Muscle of leg (tissue), 16 donors: ENCODE measurements at places on chromosomes 7 and 10. TPM values are rescaled to one million over a fixed set of nuclear protein-coding genes. Genes with fewer than 3 reads are reported as not detected.
A peak's percentile ranks its signal among the peaks of the same experiment; 100 is the strongest.

GRCh38 chr10:123294886-123295285, 140.7 kb downstream of the BUB3 start:
- no peaks in the 10 kb centered on the region for H3K4me1 ChIP-seq
- no peak for DNase-seq
- no peaks in the 10 kb centered on the region for H3K36me3 ChIP-seq
- no peak overlapping the region for H3K27ac ChIP-seq
- no peak overlapping the region for H3K4me3 ChIP-seq
- no peaks in the 10 kb centered on the region for H3K27me3 ChIP-seq

GRCh38 chr10:48209241-48209640, 65.3 kb downstream of the FRMPD2 start:
- no peak for DNase-seq
- H3K4me3 ChIP-seq: no peak overlapping the region
- no peaks in the 10 kb centered on the region for H3K27me3 ChIP-seq
- H3K36me3 ChIP-seq: no peaks in the 10 kb centered on the region
- H3K4me1 ChIP-seq: no peaks in the 10 kb centered on the region

The NOD1 gene
- polyA plus RNA-seq: 15.4 TPM

The ZNF853 gene
- 13.6 TPM for polyA plus RNA-seq

DNA sequence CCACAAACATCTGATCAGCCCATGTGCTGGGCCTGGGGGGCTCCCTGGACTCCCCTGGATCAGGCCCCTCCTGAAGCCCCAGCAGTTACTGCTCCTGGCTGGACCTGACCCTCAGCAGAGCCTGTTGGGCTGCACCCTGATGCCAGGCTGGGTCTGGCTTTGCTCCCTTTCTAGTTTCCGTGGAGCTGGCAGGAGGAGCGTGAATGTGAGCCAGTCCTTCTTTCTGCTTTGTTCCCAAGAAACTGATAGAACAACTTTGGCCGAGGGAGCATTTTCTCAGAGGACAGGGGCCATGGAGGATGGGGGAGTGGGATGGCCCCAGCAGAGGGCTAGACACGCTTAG, 128.2 kb downstream of the NEURL1 start:
- H3K4me1 ChIP-seq: peaks cover 69% of the 10 kb centered on the region
- peak overlapping the region; percentile 21 for H3K27ac ChIP-seq
- H3K4me3 ChIP-seq: no peak overlapping the region

DNA sequence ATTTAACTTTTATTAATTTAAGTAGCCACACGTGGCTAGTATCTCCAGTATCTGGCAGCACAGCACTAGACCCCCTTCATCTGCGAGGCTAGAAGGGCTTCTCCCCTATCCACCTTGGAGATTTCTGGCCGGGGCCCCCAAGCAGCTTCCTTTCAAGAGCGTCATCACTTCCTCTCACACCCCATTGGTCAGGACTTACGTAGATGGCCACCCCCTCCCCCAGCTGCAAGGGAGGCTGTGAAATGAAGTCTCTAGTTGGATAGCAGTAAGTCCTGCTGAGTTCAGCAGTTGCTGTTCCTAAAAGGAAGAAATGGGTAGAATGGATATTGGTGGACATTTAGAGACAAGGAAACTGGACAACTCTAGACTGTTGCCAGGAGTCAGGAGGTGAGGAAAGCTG, 33.8 kb upstream of the COMTD1 start:
- H3K4me3 ChIP-seq: no peak overlapping the region
- H3K27me3 ChIP-seq: no peaks in the 10 kb centered on the region
- H3K36me3 ChIP-seq: no peaks in the 10 kb centered on the region
- H3K27ac ChIP-seq: no peak overlapping the region
- no peaks in the 10 kb centered on the region for H3K4me1 ChIP-seq

DNA sequence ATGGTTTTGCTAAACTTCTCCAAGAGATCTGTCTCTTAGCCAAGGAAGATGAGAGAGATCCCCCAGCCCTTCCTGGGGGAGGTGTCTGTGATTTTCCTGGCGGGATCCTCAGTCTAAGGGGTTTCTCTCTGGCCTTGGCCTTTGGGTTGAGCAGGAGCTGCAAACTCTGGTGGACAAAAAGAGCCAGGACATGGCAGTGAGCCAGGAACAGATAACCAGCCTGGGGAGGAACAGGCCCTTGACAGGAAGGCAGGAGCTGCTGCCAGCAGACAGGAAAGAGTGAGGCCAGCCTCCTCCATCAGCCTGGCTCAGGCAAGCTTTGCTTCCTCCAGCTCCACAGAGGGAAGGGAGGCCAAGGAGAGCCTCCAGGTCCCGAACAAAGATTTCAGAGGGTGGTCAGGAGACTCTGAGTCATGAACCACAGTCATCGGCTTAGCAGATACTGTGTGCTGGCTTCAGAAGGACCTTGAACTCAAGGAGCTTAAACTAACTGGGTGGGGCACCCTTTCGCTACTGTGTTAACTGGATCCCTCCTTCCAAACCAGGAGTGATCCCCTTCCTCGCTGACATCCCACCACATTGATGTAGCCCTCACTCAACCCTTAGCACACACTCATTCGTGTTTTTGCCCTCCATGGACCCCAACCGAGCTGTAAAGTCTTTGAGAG, 34.7 kb downstream of the DDIT4 start:
- no peaks in the 10 kb centered on the region for H3K36me3 ChIP-seq
- H3K27me3 ChIP-seq: no peaks in the 10 kb centered on the region
- peak; percentile 59 for DNase-seq
- H3K27ac ChIP-seq: peak overlapping the region; percentile 33

The FAM25A gene
- polyA plus RNA-seq: not detected

The FAM241B gene
- 0.45 TPM for polyA plus RNA-seq

The CALN1 gene
- 2.3 TPM for polyA plus RNA-seq

- DNase-seq: peak; percentile 98
- H3K27ac ChIP-seq: peak overlapping the region; percentile 98
- H3K4me3 ChIP-seq: no peak overlapping the region
- no peaks in the 10 kb centered on the region for H3K27me3 ChIP-seq
- H3K36me3 ChIP-seq: peaks cover 7% of the 10 kb centered on the region
Observed at GRCh38 chr10:125057158-125058001, 103.0 kb downstream of the CTBP2 start.

GRCh38 chr10:132419538-132420468, 22.8 kb downstream of the PWWP2B start:
- H3K36me3 ChIP-seq: no peaks in the 10 kb centered on the region
- no peak overlapping the region for H3K4me3 ChIP-seq
- no peaks in the 10 kb centered on the region for H3K27me3 ChIP-seq
- peak; percentile 67 for DNase-seq
- peak overlapping the region; percentile 86 for H3K27ac ChIP-seq
- H3K4me1 ChIP-seq: peaks cover 88% of the 10 kb centered on the region

DNA sequence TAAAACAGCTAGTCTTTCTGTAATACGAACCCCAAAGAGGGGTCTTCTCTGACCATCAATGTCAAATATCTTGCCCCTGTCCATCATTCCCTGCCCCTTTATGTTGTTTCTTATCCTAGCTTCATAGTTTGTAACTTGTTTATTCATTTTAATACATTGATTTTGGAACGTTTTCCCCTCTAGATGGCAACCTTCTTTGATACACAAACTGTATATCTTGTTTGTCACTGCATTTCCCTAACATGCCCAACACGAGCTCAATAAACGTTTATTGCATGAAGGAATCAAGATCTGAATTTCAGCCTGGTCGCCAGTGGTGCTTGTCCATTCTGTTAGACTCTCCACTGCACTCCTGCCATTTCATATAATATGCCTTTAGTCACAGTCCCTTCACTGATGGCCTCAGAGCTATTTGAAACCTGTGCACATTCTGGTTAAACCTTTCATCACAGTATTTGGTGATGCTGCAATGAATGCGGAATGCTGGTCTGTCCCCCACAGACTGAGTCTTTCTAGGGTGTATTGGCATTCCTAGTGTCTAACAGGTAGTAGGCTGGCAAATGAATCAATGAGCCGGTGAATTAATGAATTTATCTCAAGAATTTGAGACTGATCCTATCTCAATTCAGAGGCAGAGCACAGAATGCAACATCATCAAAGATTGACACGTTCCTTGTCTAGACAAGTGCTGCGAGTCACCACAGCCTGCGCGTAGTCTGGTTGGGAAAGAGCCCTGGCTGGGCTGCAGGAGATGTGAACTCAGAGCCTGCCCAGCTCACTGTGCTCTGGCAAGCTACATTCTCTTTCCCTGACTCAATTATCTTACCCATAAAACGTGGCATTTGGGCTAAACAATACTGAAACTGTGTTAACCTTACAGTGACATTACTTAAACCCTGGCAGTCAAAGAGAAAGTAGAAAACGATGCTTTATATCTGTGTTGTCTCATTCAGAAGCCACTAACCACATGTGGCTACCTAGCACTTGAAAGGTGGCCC, 55.2 kb upstream of the FRMD4A start:
- no peaks in the 10 kb centered on the region for H3K27me3 ChIP-seq
- DNase-seq: no peak
- H3K36me3 ChIP-seq: no peaks in the 10 kb centered on the region
- H3K27ac ChIP-seq: no peak overlapping the region

DNA sequence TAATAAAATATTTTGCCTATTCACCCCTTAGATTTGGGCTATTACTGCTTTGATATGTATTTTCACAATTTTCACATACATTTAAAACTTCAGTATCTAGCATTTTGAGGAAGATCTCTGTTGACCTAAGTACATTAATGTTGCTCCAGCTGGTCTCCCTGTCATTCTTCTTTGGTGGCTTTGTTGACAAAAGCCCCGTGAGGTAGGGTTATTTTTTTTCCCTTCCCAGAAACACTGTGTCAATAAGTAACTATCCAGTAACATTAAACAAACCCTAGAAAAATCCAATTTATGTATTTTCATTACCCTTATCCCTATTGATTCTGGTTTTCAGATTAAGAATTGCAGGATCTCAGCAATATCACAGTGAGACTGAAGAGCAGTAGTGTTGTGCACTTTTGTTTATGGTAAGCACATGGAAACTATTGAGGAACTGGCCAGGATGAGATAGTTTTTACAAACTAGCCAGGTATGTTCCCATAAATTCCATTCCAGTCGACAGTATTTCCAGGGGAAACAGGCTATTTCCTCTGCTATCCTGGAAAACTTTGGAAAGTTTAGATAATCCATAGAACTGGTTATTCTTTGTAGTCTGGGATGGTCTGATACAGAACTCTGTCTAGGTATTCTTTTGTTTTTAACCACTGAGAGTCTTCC, 198.2 kb downstream of the PON1 start:
- DNase-seq: peak; percentile 69

DNA sequence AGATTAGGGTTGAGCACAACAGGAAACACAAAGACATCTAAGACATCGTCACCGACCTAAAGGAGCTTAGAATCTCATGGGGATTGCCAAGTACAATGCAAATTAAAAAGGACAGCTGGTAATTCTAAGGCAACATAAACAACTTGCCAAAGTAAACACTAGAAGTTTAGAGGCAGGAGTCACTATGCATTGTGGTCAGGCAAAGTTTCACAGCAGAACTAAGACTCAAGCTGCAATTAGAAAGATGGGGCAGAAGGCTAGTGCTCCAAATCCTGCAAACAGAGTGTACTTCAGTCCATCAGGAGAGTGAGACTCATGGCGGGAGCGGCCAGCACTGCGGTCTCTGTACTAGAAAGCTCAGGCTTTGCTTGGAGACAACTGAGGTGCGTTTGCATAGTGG, 52.7 kb downstream of the HIPK2 start:
- peaks cover 7% of the 10 kb centered on the region for H3K4me1 ChIP-seq
- peaks cover 3% of the 10 kb centered on the region for H3K36me3 ChIP-seq
- no peak for DNase-seq
- H3K4me3 ChIP-seq: no peak overlapping the region
- no peaks in the 10 kb centered on the region for H3K27me3 ChIP-seq
- H3K27ac ChIP-seq: no peak overlapping the region

GRCh38 chr10:47071891-47072290, 160.7 kb downstream of the PTPN20 start:
- DNase-seq: no peak
- no peaks in the 10 kb centered on the region for H3K36me3 ChIP-seq
- no peak overlapping the region for H3K4me3 ChIP-seq
- no peak overlapping the region for H3K27ac ChIP-seq

The ACSL5 gene
- polyA plus RNA-seq: 2.0 TPM

The SPDYE8 gene
- 0.08 TPM for polyA plus RNA-seq

- H3K27ac ChIP-seq: no peak overlapping the region
- H3K36me3 ChIP-seq: no peaks in the 10 kb centered on the region
- H3K4me3 ChIP-seq: no peak overlapping the region
Observed at GRCh38 chr10:112311481-112311880, 28.3 kb downstream of the TECTB start.

DNA sequence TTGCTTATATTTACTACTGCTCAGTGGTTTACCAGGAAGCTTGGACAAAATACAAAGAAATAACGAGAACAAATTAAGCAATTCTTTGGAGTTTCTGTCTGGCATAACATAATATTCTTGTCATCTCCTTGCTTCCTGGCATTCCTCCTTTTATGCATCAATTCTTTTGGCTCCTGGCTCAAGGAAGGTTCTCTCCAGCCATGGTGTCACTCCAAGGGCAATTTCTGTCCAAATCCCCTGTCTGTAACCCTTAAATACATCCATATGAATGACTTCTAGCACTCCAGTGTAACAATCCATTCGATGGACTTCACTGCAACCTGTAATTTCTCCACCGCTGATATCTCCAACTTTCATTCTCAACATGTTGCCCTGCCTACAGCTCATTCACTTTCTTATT, 617.7 kb upstream of the ANKRD30A start:
- no peaks in the 10 kb centered on the region for H3K27me3 ChIP-seq
- no peak for DNase-seq
- H3K4me1 ChIP-seq: peaks cover 5% of the 10 kb centered on the region
- H3K36me3 ChIP-seq: no peaks in the 10 kb centered on the region
- no peak overlapping the region for H3K4me3 ChIP-seq

DNA sequence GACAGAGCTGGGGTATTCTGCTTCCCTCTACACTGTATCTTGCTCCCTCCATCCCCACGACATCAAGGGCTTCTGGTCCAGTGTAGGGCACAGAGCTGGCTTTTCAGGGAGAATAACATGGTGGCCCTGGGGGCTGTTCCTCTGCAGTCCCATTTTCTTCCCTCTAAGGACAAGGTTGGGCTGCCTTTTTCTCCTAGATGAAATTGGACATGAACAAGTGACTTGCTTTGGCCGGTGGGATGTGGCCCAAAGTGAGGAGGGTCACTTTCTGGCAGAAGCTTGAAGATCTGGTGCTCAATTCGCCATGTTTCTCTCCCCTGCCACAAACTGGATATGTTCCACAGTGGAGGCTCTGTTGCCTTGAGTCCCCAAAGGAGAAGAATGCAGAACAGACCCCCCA, 235.7 kb downstream of the EMX2 start:
- H3K36me3 ChIP-seq: no peaks in the 10 kb centered on the region
- DNase-seq: no peak
- H3K4me3 ChIP-seq: no peak overlapping the region
- no peaks in the 10 kb centered on the region for H3K27me3 ChIP-seq

GRCh38 chr10:17835688-17836087, 26.5 kb downstream of the MRC1 start:
- H3K27ac ChIP-seq: no peak overlapping the region
- no peak overlapping the region for H3K4me3 ChIP-seq
- peaks cover 3% of the 10 kb centered on the region for H3K4me1 ChIP-seq
- H3K36me3 ChIP-seq: no peaks in the 10 kb centered on the region
